ENCODE measurements at places on chromosomes 6 and 20.

DNA sequence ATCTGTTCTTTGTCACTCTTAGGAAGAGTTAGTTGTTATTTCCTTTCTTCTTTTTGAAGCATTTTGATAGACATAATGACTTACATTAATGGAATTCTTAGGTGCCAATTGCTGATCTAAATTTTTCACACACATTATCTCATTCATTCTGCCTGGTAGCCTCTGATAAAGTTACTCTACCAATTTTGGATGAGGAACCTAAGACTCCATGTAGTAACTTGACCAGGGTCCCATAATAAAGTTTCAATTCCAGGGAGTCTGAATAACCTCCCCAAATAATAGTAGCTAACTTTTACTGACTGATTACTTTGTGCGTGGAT is 73.2 kb upstream of the CITED2 start:
- no peak for DNase-seq

DNA sequence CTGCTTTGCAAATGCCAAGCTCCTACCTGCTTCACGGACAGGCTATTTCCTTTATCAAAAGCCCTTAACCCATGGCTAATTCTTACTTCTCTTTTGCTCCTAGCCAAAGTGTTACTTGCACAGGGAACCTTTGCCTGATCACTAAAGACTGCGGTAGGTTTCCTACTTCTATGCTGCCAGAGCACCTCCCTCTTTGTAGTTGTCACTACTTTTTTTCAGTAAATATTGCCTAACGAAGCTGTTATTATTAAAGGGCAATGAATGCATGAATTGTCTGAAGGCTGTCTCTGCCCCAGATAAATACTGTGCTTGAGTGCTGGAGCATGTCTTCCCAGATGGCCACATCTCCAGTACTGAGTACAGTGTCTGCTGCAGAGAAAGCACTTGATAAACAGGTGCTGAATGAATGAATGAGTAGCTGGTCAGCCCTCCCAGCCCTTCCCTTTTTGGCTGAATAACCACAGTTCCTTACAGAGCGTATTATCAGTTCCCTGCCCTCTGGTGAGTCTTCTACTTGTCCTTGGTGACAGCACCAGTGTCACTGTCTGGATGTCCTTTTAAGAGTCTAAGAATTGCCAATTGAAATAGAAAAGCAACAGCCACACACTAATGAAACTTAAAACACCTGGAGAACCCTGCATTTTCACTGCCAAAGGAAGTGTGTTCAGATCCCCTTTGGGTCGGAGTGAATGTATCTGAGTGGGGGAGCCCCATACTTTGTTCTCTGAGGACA is 73.6 kb upstream of the TRAF3IP2 start:
- DNase-seq = no peak

GRCh38 chr6:157530126-157530525 is 149.1 kb downstream of the ZDHHC14 start:
- no peak for DNase-seq

DNA sequence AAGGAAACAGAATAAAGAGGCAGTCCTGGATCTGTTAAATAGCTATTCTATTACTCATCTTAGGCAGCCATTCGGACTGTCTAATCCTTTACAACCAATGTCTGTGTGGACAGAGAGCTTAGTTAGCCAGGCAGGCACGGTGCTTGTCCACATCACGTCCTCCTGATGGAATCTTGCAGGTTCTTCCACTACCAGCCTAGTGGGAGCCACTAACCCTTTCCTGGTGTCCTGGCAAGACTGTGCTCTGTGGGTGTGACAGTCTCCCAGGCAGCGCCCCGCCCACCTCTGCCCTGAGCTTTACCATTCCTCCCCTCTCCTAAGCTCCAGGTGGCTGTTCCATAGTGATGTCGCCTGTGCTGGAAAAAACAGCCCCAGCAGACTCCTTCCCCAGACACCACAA is 78.3 kb upstream of the CLDN20 start:
- DNase-seq = no peak

GRCh38 chr6:136564180-136564579 is 14.0 kb upstream of the MAP7 start:
- DNase-seq = no peak
